ENCODE measurements at places on chromosomes 7 and 10. TPM values are rescaled to one million over a fixed set of nuclear protein-coding genes. Genes with fewer than 3 reads are reported as not detected.

DNA sequence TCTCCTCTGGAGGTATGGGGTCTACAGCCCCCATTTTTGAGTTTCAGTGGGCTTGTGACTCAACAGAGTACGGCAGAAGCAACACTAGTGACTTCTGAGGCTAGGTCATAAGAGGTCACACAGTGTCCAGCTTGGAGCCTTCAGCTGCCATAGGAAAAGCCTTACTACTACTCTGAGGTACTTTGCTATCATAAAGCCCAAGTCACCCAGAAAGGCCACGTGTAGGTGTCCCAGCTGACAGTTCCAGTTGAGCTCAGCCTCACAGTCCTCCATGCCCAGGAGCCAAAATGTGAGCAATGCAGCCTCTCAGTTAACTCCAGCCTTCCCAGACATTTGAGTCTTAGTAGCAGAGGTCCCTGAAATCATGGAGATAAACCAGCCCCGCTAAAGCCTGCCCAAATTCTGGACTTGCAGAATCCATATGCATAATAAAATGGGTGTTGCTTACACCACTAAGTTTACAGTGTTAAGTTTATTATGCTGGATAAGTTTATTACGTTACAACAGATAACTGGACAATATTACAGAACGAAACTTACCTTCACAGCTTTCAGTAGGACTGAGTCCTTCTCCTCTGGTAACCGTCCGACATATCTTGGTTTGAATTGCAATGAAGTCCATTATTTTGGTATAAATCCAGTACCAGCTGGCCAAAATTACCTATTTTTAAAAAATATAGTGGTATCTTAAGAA lies 181.1 kb downstream of the AVL9 start:
- no peak for DNase-seq

FLNC gene
- 347 TPM for polyA plus RNA-seq

OPN4 gene
- not detected for polyA plus RNA-seq

GRCh38 chr10:3442451-3442990 lies 269.9 kb upstream of the PITRM1 start:
- no peak for DNase-seq

TRDMT1 gene
- 7.4 TPM for polyA plus RNA-seq

Data from muscle of arm (tissue), 14 donors.